Aorta (tissue), 5 donors: ENCODE measurements at places on chromosomes 7 and 10. TPM values are rescaled to one million over a fixed set of nuclear protein-coding genes. Genes with fewer than 3 reads are reported as not detected.

DNA sequence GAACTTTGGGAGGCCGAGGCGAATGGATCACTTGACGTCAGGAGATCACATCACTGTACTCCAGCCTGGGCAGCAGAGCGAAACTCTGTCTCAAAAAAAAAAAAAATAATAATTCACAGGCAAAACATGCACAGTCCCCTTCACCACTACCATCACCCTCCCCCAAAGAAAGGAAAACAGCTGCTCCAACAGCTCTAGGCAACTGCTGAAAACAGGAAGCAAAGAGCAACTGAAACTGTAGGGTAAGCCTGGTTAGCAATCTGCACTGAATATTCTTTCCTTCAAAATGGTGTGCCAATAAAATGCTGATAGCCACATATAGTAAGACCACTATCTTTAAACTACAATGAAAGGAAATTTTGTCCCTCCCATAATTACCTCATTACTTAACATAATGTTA is 11.8 kb downstream of the NT5C2 start:
- no peak overlapping the region for H3K27ac ChIP-seq
- no peaks in the 10 kb centered on the region for H3K27me3 ChIP-seq
- no peaks in the 10 kb centered on the region for H3K36me3 ChIP-seq
- no peak overlapping the region for H3K4me3 ChIP-seq
- no peak for DNase-seq
- peaks cover 3% of the 10 kb centered on the region for H3K4me1 ChIP-seq

- H3K4me3 ChIP-seq, result no peak overlapping the region
- H3K36me3 ChIP-seq, result no peaks in the 10 kb centered on the region
- no peak for DNase-seq
- no peaks in the 10 kb centered on the region for H3K4me1 ChIP-seq
- no peaks in the 10 kb centered on the region for H3K27me3 ChIP-seq
- H3K27ac ChIP-seq, result no peak overlapping the region
Measured at GRCh38 chr7:31500656-31501055, 13.2 kb upstream of the ITPRID1 start.

GRCh38 chr10:99779335-99779734 is 3.1 kb upstream of the ABCC2 start:
- H3K36me3 ChIP-seq, result no peaks in the 10 kb centered on the region
- H3K4me1 ChIP-seq, result no peaks in the 10 kb centered on the region
- no peak overlapping the region for H3K4me3 ChIP-seq
- no peak for DNase-seq
- H3K27ac ChIP-seq, result no peak overlapping the region
- no peaks in the 10 kb centered on the region for H3K27me3 ChIP-seq

DNA sequence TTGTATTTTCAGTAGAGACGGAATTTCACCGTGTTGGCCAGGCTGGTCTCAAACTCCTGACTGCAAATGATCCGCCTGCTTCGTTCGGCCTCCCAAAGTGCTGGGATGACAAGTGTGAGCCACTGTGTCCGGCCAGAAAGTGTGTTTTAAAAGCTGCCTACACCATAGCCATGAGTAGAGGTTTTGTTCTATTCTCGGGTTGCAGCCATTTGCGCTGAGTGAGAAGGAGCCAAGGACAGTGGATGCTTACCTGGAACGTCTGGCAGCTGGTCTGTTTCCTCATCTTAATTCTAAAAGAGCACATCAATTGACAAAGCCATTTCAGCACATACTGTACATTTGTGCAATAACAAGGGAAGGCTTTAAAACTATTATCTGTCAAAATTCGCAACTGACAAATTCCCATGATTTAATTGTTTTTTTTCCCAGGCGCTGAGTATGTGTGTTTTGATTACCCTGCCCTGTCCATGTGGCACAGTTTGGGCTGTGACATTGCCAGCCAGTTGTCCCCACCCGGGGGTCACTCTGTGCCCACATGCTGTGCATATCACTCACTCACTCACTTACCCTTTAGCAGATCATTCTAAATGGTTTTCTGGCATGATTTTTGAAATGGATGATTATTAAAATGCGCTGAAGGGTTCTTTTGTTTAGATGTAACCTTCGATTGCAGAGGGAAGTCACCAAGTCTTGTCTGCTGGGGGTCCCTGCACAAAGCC is 251.6 kb downstream of the CCDC3 start:
- DNase-seq, result no peak
- H3K27me3 ChIP-seq, result no peaks in the 10 kb centered on the region
- H3K36me3 ChIP-seq, result no peaks in the 10 kb centered on the region
- no peak overlapping the region for H3K4me3 ChIP-seq

Gene NPY4R
- total RNA-seq, result not detected

Gene APBB1IP
- 18.5 TPM for total RNA-seq
